ENCODE measurements at places on chromosomes 2 and 18. TPM values are rescaled to one million over a fixed set of nuclear protein-coding genes. Genes with fewer than 3 reads are reported as not detected.
A peak's percentile ranks its signal among the peaks of the same experiment; 100 is the strongest.

DNA sequence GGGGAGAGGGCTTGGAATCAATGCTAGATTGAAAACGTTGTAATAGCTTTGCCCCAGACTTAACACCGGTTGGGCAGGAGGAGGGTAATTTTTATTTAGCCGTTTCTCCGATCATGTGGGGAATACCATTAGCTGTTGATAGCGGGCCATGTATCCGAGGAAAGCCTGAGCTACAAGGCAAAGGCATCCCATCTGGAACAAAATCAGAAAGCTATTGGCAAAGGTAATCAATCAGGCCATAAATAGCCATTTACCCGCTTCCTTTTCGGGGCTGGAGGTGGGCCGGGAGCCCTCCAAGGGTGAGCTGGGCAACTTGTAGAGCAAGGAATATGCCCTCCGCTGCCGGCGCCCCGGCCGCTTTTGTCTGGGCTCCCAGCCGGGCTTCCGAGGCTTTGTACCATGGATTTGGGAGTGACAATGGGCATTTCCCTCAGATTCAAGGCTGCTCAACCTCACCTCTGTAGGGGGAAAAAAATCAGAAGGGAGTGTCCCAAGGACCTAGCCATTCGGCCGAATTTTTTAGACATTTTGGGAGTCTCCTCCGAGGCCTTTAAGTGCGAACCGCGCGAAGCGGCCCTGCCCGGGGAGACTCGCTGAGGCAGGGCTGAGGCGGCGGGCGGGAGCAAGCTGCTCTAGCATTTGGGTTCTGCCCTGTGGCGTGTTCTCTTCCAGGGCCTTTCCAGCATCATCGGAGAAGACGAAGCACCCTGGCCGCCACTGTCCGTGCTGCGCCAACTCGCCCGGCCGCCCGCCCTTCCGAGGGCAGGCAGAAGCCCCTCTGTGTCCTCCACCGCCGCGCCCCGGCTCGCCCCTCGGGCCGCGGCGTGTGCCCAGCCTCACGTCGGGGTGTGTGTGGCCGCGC lies 1.1 kb upstream of the HOXD9 start:
- DNase-seq: no peak

DNA sequence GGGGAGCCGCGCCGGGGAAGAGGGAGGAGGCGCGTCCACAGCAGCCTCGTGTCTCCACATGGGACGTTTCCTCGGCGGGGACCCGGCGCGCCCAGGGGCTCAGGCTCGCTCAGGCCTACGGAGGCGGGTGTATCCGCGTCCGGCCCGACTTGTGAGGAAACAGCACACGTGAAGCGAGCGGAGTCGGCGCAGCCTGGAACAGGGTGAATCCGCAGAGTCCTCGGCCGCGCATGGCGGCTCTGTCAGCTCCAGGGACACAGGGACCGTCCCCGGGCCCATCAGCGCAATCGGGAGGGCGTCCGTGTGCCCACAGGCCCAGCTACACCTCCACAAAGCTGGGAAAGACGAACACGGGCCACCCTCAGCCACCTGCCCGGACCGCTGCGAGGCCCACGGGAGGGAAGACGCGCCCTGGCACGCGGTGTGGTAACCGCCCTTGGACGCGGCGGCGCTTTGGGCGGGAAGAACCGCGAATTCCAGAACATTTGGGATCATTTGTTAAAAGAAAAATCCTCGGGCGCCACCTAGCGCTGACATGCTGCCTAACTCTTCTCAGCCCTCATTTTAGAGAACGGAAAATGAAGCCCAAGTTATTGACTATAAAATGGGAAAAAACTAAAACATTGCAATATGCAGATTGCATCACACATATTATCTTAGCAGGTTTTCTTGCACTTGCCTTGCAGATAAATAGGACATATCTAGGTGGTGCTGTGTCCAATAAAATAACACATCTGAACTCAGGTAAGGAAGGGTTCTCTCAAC lies 40.4 kb downstream of the TMEM18 start:
- peak; percentile 37 for DNase-seq

DNA sequence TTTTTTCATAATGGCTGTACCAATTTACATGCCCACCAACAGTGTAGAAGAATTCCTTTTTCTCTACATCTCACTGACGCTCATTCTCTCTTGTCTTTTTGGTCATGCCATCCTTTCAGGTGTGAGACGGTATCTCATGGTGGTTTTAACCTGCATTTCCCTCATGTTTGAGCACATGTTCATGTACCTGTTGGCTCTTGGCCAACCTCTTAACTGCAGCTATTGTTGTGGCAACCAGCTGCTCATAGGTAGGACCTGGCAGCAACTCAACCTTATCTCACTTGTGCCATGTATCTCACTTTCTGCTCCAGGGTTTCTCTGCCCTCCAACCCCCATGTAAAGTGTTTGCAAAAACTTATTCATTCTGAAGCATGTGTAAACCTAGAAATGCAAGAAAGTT lies 167.5 kb downstream of the UPP2 start:
- no peak for DNase-seq

DNA sequence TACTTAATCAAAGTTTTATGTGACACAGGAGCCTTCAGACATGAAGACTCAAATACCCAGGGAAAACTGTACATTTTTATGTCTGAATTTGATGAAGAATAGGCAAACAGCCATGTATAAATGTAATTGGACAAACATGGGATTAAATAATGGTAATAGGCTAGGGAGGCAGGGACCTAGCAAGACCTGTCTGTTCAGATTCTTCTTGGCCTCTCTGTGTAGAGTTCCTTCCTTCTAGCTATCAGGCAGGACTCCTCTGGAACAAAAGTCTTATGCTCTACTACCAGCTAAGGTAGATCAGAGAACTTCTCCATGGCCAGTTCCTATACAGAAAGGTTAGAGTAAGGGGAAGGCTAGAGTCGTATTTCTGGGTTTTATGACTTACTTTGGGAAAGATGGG lies 9.5 kb upstream of the PARD3B start:
- no peak for DNase-seq

Gene HOXD3
- 5.2 TPM for total RNA-seq

Gene TGFA
- 4.1 TPM for total RNA-seq

All from urinary bladder (tissue), 4 donors.